Muscle of back (tissue), 13 donors: ENCODE measurements at places on chromosomes 11 and 22. TPM values are rescaled to one million over a fixed set of nuclear protein-coding genes. Genes with fewer than 3 reads are reported as not detected.

GRCh38 chr11:86205421-86206336 lies 38.9 kb upstream of the EED start:
- no peak for DNase-seq

FAM83F gene
- 0.26 TPM for polyA plus RNA-seq

GRCh38 chr11:123434262-123434661 lies 4.2 kb downstream of the GRAMD1B start:
- no peak for DNase-seq

GRCh38 chr11:64096835-64097234 lies 61.1 kb downstream of the FLRT1 start:
- DNase-seq = no peak

DNA sequence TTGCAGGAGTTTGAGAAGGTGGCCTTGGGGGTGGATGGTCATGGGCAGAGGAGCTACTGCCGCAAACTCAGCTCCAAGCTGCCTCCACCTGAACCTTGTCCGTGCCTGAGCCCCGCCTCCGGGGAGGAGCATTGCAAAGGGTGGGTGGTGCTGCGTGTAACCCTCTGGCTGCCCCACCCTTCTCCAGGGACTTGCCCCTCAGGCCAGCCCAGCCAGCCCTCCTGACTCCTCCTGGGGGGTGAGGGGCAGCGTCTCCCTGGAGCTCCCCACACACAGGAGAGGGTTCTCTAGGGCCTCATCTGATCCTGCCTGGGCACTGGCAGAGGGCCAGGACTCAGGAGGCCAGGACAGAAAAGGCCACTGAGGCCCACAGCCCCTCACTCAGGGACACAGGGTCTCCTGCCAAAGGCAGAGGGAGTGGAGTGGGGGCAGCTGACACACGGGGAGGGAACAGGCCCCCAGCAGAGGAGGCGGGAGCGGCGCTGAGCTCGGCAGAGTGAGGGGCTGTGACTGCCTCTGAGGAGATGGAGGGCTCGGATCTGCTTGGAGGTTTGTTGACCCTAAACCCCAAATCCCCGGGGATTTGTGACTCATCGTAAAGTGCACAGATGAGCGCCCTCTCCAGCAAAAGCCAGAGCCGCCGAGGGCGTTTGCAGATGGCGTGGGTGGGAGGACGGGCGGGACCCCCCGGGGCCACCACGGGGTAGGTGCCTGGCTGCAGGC lies 12.8 kb downstream of the BRSK2 start:
- no peak for DNase-seq
